ENCODE measurements at places on chromosomes 1 and 21.

DNA sequence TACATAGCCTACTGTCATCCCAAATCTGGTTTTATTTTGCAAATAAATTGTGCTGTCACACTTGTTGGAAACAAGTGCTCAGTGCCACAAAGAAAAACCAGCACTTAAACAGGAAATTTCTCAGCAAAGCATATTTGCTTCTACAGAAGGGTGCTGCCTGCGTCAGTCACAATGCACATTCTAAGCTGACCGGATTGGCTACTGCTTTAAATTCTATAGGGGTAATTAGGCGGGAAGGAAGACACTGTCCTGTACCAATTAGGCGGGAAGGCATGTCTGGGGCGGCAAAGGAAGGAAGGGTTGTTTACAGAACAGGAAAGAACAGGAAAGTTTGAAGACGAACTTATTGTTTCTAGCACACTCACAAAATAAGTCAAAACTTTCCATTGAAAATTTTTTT is 2.8 kb downstream of the IFI16 start:
- DNase-seq = no peak

- no peak for DNase-seq
These were observed 328.3 kb upstream of the ADGRL2 start for GRCh38 chr1:81472387-81472786.

DNA sequence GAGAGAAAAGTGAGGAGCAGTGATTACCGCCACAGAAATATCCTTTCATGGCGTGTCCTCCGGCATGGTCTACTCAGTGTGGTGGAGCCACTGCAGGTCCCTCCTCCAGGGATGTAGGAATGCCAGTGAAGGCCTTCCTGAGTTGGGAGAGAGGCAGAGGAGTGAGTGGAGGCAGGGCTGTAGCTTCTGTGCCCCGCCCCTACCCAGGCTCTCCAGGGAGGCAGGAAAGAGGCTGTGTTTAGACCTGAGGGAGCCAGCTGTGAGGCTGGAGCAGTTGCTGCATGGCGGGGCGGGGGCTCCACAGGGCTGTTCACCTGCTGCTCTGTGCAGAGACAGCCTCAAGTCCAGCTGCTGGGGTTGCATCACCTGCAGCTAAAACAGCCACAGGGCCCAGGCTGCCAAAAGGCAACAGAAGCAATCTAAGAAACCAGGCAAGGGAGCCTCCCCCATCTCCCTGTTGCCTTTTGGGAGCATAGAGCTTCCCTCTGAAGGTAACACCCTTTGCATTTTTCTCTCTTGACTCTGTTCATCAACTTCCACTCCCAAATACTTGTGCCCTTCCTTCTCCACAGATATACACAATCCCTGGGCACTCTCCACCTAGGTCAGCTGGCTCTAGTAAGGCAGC is 801 bp upstream of the ANXA9 start:
- DNase-seq = peak; percentile 65

GRCh38 chr1:153343811-153344717 is 4.6 kb downstream of the PGLYRP4 start:
- DNase-seq = no peak

GRCh38 chr1:192435704-192436103 is 118.9 kb downstream of the RGS21 start:
- no peak for DNase-seq

DNA sequence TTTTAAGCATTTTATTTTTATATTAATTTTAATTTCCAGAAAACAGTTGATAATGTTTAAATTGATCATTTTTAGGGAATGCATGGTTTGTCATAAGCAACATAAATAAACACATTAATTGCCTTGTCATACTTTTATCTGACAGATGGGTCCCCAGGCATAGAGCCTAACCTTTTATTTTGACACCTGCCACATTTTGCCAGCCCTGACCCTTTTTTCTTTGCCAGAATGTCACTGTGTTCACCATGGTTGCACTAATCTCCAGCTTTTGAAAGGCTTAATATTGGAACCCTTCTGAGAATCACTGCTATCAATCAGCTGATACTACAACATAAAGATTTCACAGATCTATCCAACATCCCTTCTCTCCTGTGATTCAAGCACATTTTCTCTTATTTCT is 56.0 kb upstream of the DPYD start:
- no peak for DNase-seq

DNA sequence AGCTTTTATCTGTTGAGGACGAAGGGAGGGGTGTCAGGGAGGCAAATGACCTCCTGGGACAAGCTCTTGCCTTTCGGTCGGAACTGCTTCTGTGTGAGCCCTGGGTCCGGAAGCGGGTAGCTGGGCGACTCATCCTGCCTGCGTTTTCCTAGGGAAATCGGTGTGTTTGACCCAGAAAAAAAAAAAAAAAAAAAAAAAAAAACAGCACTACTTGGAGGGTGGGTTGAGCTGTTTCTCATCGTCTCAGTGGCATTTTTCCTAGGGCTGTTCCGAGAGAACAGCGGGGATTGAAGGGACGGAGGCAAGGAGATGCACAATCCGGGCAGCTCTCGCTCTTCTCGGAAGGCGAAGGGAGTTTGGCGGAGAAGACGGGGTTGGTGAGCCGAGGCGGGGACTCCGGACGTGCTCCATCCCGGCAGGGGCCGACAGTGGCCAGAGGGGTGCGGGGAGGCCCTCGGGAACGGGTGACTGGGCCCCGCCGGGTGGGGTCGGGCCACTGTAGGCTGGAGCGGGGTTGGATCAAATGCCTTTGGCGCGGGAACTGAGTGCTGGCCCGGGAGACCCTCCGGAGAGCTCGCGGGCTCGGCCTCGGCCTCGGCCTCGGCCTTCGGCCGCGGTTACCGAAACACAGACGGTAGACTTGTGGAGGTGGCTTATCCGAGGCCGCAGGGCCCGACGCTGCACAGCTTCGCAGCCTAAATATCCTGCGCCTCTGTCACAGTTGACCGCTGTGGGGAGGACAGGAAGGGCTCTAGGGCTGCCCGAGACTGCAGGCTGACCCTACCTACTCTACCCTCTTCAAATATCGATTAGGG is 2.4 kb upstream of the BARHL2 start:
- no peak for DNase-seq

GRCh38 chr1:11842154-11843041 is 5.2 kb downstream of the NPPA start:
- DNase-seq = no peak

DNA sequence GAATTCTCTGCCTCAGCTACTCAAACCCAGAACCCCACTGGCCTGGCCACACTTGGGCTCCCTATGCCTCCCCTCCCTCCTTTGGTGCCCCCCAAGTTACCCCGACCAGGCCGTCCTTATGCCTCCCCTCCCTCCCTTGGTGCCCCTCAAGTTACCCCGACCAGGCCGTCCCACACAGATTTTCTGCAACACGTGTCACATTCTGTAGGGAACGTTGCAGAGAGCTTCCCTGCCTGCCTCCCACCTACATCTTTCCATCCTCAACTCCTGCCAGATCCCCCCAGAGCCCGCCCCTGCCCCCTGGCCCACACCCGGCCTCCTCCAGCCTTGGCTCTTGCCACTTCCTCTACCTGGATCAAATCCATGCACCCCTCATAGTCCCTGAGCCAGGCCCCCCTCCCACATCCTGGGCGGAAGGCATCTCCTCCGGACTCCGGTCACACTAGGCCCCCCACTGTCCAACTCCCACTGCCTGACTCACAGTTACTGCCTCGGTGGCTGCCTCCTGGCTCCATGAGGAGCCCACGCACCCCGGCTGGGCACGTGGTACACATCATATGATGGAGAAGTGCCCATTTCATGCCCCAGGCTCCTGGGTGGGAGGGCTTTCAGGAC is 41.2 kb downstream of the KCNAB2 start:
- no peak for DNase-seq
